ENCODE measurements at places on chromosomes 2 and 18.

GRCh38 chr2:55901322-55901721, 22.3 kb downstream of the EFEMP1 start:
- no peak for DNase-seq

DNA sequence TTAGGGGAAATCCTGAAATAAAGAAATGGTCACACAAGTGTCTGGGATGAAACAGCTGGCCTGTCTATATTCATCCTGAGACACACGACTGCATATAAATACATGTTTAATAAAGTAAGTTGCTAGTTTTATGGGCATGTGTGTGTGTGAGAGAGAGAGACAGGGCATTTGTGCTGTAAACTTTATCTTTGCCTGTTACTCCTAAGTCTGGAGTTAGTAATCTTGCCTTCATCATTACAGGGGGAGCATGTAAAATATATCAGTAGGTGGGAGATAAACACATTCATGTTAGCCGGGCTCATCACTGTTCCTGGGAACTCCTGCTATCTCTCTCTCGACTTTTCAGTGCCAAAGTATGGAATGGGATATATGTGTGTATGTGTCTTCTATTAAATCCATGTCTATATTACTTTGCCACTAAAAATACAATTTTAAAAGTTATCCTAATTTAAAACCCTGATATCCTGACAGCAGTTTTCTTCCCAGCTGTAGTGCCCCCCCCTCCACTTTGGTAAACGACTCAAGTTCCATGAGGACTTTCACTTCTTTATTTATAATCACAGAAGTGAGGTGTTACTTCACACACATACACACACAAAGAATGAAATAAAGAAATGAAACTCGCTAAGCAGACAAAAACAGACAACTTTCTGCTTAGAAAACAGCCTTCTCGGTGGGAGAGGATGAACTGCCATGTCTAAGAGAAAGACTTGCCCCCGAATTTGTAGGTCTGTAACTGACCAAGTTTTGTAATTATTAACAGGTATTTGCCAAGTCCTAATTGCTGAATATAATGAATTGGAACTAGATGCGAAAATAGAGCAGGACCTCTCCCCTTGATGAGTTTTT, 947 bp downstream of the ZEB2 start:
- no peak for DNase-seq

- DNase-seq, result no peak
Measured at GRCh38 chr18:62434798-62435197, 88.0 kb upstream of the ZCCHC2 start.

- DNase-seq, result no peak
Measured at GRCh38 chr2:241052677-241053360, 49.3 kb downstream of the MTERF4 start.

All from Caco-2 (cell line).